T-helper 1 cell (primary cell): ENCODE measurements at places on chromosomes 5 and 9.

GRCh38 chr9:35806101-35806500 lies 6.0 kb downstream of the SPAG8 start:
- DNase-seq, result no peak

DNA sequence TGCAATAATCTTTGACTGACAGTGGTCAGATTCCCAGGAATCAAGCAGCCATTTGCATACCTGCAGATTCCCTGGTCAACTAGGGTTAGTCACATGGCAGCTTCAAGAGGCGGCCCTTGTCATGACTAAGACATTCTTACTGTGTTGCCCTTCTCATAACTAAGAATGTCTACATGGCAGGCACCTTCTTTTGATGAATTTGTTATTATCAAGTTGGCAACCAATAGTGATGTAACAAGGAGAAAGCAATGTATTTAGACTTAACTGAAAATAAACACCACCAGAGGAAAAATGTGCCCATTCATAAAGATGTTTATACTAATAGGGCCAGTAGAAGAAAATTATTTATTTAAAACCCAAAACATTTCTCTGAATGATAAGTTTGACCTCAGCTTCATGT lies 215.6 kb downstream of the TLE1 start:
- no peak for DNase-seq

- DNase-seq, result no peak
Measured at GRCh38 chr5:4413996-4414395, 726.1 kb upstream of the ADAMTS16 start.

DNA sequence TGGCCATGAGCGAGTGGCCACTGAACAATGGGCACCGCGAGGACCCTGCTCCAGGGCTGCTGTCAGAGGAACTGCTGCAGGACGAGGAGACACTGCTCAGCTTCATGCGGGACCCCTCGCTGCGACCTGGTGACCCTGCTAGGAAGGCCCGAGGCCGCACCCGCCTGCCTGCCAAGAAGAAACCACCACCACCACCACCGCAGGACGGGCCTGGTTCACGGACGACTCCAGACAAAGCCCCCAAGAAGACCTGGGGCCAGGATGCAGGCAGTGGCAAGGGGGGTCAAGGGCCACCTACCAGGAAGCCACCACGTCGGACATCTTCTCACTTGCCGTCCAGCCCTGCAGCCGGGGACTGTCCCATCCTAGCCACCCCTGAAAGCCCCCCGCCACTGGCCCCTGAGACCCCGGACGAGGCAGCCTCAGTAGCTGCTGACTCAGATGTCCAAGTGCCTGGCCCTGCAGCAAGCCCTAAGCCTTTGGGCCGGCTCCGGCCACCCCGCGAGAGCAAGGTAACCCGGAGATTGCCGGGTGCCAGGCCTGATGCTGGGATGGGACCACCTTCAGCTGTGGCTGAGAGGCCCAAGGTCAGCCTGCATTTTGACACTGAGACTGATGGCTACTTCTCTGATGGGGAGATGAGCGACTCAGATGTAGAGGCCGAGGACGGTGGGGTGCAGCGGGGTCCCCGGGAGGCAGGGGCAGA lies 53.3 kb downstream of the JADE2 start:
- no peak for DNase-seq

DNA sequence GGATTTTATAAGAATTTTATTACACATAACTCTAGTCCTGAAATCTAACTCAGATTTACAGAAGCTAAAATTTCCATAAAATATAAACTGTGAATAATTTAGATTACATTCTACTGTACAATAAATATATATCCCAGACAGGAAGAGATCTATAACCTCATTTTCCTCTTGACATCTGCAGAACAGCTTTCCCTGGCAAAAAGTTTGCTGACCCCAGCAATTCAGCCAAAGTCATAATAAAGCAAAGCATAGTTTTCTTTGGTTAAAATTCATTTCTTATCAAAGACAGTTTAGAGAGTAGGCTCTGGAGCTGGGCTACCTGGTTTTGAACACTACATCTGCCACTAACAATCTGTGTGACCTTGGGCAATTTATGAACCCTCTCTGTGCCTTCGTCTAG lies 372.5 kb downstream of the CAAP1 start:
- no peak for DNase-seq

DNA sequence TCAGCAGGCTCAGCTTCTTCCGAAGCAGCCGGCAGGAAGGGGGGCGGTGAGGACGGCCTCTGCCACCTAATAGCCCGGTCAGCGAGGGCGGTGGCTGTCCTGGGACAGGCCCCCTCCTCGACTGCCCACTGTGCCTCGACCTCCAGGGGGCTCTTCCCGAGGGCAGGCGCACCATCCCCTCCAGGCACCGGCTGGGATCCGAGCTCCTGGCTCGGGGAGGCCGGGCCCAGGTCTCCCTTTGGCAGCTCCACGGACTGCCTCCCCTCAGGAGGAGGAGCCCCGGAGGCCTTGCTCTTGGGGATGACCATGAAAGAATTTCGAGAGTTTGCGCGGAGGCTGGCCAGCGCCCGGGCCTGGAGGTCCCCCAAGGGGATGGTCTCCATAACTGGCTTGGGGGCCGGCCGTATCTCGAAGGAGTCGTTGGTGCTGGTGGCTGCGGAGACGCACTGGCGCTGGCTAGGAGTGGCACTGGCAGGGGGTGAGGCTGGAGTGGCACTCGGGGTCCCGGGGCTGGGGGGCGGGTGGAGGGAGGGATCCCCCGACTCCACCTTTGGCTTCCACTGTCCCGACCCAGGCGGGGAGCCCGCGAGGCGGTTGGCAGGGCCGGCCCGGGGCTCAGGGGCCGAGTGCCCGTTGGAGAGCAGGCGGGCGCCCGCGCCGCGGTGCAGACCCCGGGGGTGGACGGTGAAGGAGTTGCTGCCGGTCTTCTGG lies 975 bp downstream of the TPRN start:
- DNase-seq, result no peak

DNA sequence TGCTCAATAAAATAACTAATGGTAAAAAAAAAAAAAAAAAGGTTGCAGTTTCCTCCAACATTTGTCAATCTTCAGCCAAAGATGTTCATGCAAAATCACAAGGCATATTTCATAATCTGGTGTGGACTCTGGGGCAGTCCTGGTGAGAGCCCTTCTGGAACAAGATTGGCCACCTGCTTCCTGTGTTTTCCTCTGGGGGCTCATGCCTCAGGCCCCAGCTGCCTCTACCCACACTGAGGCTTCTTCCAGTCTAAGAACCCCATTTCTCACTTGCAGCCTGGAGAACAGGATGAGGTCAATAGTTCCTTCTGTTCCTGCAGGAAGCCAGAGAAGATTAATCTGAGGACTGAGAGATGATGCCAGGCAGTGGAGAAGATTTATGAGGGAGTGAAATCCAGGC lies 492.6 kb upstream of the BRINP1 start:
- DNase-seq, result no peak

GRCh38 chr5:80874162-80874561 lies 86.0 kb upstream of the RASGRF2 start:
- no peak for DNase-seq

DNA sequence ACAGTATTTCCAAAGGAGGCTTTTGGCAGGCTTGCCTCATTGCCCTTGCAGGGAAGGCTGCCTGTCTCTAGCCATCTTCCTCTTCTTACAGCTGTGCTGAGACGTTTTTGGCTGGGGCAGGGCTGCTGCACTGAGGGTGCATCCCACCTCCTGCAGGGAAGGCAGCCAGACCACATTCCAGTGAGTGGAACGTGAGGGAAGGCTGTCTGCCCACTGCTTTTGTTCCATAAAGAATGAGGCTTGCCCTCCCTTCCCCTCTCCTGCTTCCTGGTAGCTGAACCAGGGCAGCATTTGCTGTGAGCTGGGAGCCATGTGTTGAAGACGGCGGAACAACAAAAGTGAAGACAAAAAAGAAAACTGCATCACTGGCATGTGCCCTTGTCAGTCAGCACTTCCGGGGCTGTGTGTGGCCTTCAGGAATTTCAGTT lies 16.8 kb downstream of the MGAT1 start:
- DNase-seq, result no peak

DNA sequence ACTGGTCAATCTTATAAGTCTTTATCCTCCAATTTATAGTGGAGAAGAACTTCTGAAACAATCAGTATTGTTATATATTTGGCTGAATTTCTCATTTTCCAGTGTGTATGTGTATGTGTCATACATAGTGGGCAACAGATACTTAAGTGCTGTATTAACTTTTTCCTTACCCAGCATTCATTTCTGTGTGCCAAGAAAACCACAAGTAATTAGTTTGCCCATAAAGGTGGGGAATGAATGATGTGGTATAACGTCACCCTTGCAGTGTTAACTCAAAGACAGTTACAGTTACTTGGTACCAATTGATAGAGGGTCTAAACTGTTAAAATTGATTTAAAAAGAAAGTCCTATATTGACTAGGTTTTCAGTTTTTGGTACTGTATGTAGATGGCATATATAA lies 2.0 kb downstream of the OGN start:
- no peak for DNase-seq

DNA sequence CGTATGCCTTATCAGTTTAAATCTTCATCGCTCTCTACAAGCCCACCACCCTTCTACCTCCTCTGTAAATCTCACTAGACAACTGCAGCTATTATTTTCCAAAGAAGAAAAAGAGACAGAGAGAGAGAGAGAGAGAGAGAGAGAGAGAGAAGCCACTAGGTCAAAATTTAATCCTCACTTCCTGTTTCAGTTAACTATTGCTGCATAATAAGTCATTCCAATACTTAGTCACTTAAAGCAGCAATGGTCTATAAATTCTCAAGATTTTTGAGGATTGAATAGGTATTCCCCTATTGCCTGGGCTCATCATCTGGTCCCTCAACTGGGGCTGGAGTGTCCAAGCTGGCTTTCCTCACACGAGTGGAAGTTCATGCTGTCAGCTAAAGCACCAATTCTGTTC lies 68.8 kb downstream of the ITGA1 start:
- peak; percentile 18 for DNase-seq

- DNase-seq, result no peak
Measured at GRCh38 chr5:13581132-13581531, 363.4 kb downstream of the DNAH5 start.

DNA sequence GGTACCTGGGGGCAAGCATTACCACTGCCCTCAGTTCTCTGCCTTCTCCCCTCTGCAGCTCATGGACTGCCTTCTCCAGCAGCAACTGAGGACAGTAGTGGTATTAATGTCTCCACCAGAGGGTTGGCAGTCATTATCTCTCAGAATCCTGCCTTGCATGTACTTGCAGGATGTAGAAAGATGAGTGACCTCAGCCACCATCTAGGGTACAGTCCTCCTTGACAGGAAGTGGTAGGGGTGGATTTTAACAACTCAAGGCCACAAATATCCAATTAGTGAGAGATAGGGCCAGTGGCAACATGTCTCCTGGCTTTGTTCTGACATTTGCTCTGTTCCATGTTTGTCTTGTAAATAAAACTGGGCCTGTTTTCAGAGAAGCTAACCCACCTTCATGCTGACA lies 47.2 kb downstream of the F2R start:
- DNase-seq, result no peak

- no peak for DNase-seq
Measured at GRCh38 chr9:35287987-35288632, 126.3 kb downstream of the UNC13B start.

DNA sequence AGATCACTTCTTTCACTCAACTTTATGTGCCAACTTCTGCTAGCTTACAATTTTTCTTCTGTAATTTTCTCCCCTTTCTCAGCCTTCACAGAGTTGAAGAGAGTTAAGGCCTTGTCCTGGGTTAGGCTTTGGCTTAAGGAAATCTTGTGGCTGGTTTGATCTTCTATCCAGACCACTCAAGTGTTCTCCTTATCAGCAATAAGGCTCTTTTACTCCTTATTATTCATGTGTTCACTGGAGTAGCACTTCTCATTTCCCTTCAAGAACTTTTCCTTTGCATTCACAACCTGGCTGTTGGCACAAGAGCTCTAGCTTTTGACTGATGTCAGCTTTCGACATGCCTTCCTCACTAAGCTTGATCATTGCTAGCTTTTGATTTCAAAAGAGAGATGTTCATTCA lies 86.9 kb upstream of the ALDH1B1 start:
- no peak for DNase-seq

- DNase-seq, result no peak
Measured at GRCh38 chr9:90105773-90106172, 501.0 kb downstream of the GADD45G start.

DNA sequence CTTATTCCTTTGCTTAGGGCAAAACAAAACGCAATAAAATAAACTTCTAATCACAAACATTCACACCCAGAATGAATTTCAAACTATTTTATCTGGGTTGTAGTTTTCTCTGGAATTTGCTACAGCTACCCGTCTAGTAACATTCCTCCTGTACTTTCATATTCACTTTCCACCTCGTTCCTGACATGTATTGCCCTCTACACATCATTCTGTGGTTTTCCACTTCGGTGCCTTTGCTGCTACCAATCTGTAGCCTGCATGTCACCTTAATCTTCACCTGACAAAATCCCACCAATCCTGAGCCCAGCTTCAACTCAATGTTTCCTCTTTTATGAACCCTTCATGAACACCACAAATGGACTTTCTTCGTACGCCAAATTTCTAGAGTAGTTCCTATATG lies 694.1 kb upstream of the C9orf72 start:
- DNase-seq, result no peak

DNA sequence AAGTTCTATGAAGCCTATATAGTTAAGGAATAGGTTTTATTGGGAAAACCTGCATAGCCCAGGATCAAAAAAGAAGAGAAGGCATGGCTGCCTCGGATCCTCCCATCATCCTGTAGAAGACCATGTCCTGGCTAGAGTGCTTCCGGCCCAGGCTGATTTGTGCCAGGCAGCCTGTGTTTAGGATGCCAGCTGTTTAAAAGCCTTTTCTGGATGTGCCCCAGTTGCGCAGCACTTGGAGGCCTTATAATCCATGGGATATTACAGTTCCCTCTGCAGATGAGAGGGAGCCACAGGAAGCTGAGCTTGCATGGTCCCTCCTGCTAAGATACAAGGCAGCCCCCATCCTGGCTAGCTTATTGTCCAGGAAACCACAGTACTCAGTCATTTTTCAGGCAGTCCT lies 97.9 kb downstream of the CHSY3 start:
- no peak for DNase-seq

DNA sequence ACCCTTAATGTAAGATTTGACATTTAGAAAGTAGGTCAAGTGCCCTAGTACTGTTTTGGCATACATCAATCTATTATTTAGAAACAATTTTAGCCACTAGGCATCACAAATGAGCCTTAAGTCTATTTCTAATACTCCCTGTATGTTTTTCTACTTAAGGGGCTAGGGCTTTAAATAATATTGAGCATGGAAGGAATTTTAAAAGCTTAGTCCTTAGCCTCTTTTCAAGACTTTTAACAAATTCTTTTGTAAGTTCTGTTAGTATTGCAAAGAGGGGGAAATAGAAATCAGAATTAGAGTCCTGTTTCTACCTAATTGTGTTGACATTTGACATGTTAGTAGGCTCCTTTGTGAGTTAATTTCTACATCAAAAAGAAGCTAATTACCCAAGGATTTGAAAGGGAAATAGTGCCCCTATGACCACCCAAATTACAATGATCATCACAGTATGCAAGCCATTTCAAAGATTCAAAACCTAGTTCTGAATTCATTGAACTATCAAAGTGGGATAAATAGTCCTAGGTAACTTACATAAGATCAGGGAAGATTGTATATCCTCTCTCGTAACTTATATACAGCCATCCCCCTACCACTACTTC lies 647.8 kb upstream of the ACO1 start:
- DNase-seq, result no peak
